A549 treated with DMSO at 1 μM for 4 hours (cell line): ENCODE measurements at places on chromosomes 7 and 10. TPM values are rescaled to one million over a fixed set of nuclear protein-coding genes. Genes with fewer than 3 reads are reported as not detected.

Gene DGKI
- 0.15 to 0.38 TPM (median 0.30 TPM) in 5 replicates for total RNA-seq

Gene DYNC1I1
- 0.14 to 0.36 TPM in 2 of 5 replicates, not detected in the others for total RNA-seq

Gene POLD2
- total RNA-seq, result 142 to 177 TPM (median 159 TPM) in 5 replicates

Gene PON1
- 0.28 to 0.59 TPM (median 0.52 TPM) in 5 replicates for total RNA-seq

Gene DRGX
- 0.03 to 0.07 TPM (median 0.06 TPM) in 3 of 5 replicates, not detected in the others for total RNA-seq

Gene PRF1
- total RNA-seq, result not detected in 5 replicates

Gene TFR2
- total RNA-seq, result 2.3 to 3.1 TPM (median 2.6 TPM) in 5 replicates

Gene IQCE
- total RNA-seq, result 10.1 to 15.8 TPM (median 12.7 TPM) in 5 replicates

Gene KIAA1549
- total RNA-seq, result 6.8 to 9.2 TPM (median 8.1 TPM) in 5 replicates

Gene FBXL13
- 0.26 to 0.59 TPM (median 0.39 TPM) in 5 replicates for total RNA-seq

Gene PLCE1
- total RNA-seq, result 4.9 to 7.0 TPM (median 6.3 TPM) in 5 replicates

Gene AKR1C4
- 0.15 to 0.39 TPM (median 0.24 TPM) in 5 replicates for total RNA-seq

Gene HMX2
- total RNA-seq, result 0.06 to 0.27 TPM (median 0.15 TPM) in 4 of 5 replicates, not detected in the other

Gene AGMO
- total RNA-seq, result 0.96 to 1.3 TPM (median 1.1 TPM) in 5 replicates

Gene TUBAL3
- 0.30 to 0.52 TPM (median 0.33 TPM) in 5 replicates for total RNA-seq

Gene BRAT1
- 24.8 to 39.5 TPM (median 34.7 TPM) in 5 replicates for total RNA-seq

Gene ATXN7L1
- 5.5 to 7.6 TPM (median 5.9 TPM) in 5 replicates for total RNA-seq

Gene PHYHIPL
- total RNA-seq, result 0.24 to 0.54 TPM (median 0.33 TPM) in 5 replicates

Gene EPO
- 0.07 to 0.09 TPM in 2 of 5 replicates, not detected in the others for total RNA-seq

Gene LRRN3
- total RNA-seq, result 0.02 to 0.09 TPM (median 0.04 TPM) in 3 of 5 replicates, not detected in the others

Gene MMD2
- total RNA-seq, result not detected in 5 replicates

Gene SPDYE9
- not detected in 5 replicates for total RNA-seq

Gene AKR1E2
- 6.2 to 9.8 TPM (median 8.6 TPM) in 5 replicates for total RNA-seq

Gene ELFN1
- total RNA-seq, result 0.39 to 0.57 TPM (median 0.49 TPM) in 5 replicates

Gene ATG9B
- total RNA-seq, result 0.14 to 0.84 TPM (median 0.60 TPM) in 5 replicates

Gene VPS37D
- 3.1 to 5.5 TPM (median 4.4 TPM) in 5 replicates for total RNA-seq

Gene CYP2C18
- 0.07 to 0.08 TPM in 2 of 5 replicates, not detected in the others for total RNA-seq

Gene KNDC1
- 1.3 to 3.2 TPM (median 1.7 TPM) in 5 replicates for total RNA-seq

Gene ADARB2
- total RNA-seq, result not detected in 5 replicates

Gene NRAP
- not detected in 5 replicates for total RNA-seq

Gene MYPN
- total RNA-seq, result 2.5 to 4.2 TPM (median 2.8 TPM) in 5 replicates

Gene LEP
- not detected in 5 replicates for total RNA-seq

Gene CDNF
- total RNA-seq, result 0.85 to 1.6 TPM (median 0.97 TPM) in 5 replicates

Gene TUBB8
- total RNA-seq, result 0.11 TPM in 1 of 5 replicates, not detected in the others

Gene PAPOLB
- total RNA-seq, result not detected in 5 replicates

Gene AKR1D1
- total RNA-seq, result not detected in 5 replicates

Gene HECW1
- 11.4 to 14.2 TPM (median 12.2 TPM) in 5 replicates for total RNA-seq

Gene CPXM2
- total RNA-seq, result 0.02 TPM in 1 of 5 replicates, not detected in the others

Gene PTPRN2
- total RNA-seq, result 0.52 to 1.2 TPM (median 0.91 TPM) in 5 replicates

Gene AGAP3
- total RNA-seq, result 62.0 to 72.4 TPM (median 67.1 TPM) in 5 replicates
